CD4-positive, alpha-beta T cell treated with Interleukin-2 at 100 ng/mL for 4 hours (primary cell): ENCODE measurements at places on chromosomes 2 and 18.

DNA sequence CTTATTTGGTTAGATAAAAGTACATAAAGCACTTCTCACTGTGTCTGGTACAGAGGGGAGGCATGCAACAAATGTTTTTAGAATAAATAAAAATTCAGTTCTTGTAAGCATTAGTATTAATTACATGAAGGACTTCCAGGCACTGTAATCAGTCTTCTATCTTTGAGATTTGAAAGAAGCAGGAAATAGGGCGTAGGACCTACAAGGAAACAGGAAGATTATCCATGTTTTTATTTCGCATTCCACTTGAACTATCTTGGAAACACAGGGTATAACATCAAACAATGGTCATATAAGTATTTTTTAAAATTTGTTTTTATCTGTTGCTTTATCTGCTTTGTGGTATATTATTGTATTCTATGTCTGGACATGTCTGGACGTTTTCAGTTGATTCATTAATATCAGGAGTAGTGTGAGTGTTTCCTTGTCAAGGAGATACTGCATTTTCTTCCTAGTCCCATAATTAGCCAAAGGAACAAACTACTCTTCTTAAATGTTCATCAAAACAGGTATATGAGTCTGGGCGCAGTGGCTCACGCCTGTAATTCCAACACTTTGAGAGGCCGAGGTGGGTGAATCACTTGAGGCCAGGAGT is 32.5 kb downstream of the BMPR2 start:
- DNase-seq, result no peak

- DNase-seq, result no peak
Observed at GRCh38 chr2:223264541-223265193, 212.7 kb downstream of the KCNE4 start.

DNA sequence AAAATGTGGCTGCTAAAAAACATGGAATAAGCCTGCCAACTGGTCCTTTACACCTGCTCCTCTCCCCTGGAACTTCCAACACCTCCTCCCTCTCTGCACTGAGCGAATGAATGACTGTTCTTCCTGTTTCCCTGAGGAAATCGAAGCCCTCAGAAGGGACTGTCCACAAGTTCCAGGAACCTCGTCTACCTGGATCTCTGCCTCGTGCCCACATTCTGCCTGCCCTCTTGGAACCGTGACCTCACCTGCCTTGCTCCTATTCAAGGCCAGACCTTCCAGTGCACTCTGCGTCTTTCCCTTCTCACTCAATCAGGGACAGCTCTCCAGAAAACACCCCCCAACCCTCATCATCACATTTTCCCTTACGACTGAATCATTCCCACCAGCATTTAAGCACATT is 4.4 kb upstream of the CAB39 start:
- DNase-seq, result no peak

DNA sequence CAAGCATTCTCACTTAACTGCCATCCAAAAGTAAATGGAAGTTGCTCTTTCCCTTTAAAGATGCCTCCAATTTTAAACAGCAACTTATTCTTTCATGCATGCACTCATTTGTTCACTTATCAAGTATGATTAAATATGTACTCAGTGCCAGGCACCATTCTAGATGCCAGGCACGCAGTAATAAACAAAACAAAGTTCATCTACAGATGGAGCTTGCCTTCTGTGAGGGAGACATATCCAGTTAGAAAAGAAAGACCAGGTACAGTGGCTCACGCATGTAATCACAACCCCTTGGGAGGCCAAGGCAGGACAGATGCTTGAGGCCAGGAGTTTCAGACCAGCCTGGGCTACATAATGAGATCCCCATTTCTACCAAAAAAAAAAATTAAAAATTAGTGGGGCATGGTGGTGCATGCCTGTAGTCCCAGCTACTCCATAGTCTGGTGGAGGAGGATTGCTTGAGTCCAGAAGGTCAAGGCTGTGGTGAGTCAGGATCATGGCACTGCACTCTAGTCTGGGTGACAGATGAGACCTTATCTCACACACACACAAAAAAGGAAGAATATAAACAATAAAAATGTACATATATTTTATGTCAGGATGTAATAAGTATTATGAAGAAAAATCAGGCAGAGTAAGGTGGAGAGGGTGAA is 19.2 kb upstream of the CCDC141 start:
- DNase-seq, result no peak

DNA sequence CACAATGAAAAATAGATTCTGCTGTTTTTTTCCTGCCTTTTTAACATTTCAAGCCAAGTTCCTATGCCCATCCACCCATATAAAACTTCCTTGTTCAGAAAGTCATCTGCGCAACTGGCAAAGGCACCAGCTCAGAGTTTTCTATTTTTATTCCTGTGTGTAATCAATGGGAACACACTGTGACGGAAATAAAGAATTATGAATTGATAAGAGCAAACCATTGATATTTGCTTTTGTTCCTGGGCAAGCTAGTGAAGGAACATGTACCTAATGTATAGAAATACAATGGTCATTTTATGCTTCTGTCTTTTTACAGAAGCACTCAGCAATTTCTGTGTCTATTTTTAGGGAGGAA is 30.8 kb upstream of the AAK1 start:
- no peak for DNase-seq

DNA sequence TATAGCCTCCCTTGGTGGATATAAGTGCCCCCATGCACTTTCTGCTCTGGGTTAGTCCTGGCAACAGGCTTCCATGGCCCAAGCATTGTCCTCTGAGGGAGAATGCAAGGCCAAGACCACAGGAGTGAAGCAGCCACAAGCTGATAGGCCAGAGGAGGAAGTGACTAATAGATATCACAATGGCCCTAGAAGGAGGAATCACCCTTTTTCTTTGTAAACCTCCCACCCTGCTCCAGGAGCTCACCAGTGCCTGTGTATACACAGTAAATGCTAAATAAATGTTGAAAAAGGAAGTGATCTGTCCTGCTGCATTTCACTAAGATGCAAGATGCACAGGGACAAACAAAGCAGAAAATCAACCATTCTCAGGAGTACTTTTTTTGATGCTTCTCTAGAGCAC is 49.7 kb upstream of the ABCA12 start:
- DNase-seq, result no peak

DNA sequence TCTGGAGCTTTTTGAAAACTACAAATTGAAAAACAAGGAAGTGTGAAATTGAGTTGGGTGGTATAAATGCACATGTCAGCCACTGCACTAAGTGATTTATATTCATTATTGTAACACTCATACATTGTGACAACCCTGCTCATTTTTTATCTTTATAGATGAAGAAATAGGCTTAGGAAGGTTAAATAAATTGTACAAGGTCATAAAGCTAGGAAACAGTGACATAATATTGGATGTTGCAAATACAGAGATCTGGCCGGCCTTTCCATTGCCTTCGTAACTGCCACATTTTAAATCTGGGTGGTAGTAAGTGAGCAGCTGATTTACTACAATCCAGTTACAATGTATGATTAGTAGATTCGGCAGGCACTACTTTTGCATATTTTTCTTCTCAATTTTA is 76.6 kb upstream of the LPIN2 start:
- DNase-seq, result no peak

- DNase-seq, result no peak
Observed at GRCh38 chr2:235643680-235644511, 150.1 kb downstream of the AGAP1 start.

DNA sequence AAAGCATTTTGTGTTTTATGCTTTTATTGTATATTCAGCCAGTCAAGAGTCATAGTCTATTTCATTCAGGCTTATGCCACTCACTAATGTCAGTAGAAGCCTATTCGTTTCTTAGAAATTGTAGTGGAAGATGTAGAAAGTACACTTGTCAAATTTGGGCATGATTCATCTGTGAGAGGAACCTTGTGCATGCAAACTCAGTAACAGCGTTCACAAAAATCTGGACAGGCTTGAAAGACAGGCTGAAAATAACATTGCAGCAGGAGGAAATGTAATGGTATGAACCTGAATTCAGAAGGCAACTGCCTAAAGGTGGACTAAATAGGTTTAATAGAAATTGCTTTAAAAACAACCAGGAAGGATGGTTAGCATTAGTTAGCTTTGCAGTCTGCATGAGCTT is 213.5 kb downstream of the CMPK2 start:
- DNase-seq, result no peak

DNA sequence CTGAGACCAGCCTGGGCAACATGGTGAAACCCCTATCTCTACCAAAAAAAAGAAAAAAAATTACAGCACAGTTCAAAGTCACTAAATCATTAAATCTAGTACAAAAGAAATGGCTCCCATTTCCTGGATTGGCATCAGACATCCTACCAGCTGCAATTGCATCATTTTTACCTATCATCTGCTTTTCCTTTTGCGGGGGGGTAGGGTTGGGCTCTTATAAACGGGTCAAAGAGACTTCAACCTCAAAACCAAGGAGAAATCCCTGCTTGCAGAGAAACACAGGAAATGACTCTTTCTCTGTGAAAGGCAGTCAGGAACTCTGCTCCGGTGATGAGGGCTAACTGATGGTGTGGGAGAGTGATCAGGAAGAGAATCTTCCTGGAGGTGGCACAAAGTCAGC is 45.3 kb upstream of the RFX8 start:
- no peak for DNase-seq

GRCh38 chr2:127108090-127108523 is 1.2 kb upstream of the BIN1 start:
- DNase-seq, result no peak

DNA sequence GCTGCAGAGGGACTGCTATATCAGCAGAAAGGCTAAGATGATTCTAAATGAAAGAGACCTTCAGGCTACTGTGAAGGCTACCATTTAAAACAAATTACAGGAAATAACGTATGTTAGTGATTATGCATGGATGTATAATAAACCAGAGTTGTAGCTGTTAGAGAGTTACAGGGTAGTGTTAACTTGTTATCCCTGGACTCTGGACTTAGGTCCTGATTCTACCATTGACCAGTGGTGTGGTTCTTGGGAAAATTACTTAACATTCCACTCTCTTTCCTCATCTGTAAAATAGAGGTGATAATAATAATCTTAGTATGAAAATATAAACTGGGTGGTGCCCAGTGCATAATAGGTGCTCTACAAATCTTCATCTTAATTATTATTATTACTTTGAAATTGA is 22.2 kb downstream of the LAMA3 start:
- DNase-seq, result no peak

GRCh38 chr2:118249531-118249930 is 161.3 kb downstream of the INSIG2 start:
- DNase-seq, result no peak

DNA sequence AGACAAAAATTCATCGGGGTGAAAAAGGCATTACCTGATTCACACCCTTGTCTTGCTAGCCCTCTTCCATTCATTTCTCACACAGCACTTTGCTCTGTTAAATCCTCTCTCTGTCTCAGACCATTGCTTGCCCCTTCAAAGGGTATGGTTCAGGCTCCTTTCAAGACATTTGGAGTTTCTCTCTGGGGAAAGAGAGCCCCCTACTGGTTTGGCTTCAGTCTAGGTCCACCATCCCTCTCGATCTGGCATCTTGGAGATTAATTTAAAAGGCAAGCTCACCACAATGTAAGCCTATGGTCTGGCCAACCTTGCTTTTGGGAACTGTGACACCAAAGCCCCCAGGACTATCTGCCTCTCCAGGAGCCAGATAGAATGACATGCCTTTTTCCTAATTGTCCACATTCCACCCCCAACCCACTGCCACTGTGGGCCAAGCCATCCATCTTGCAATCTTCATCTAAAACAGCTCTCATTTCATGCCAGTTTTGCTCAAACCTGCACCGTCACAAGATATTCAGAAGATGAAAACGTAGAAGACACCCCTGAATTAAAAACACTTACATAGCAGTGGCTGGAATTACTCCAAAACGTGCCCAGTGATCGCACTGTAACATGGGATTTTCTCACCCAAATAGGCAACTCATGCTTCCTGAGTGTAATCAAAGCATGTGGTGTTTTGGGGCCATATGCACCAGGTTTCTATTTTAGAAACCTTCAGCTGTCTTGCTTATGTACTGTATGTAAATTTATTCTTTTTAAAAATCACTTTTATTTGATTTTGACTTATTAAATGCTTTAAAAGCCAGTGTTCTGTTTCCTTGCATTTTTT is 93.9 kb downstream of the FARSB start:
- peak; percentile 50 for DNase-seq

DNA sequence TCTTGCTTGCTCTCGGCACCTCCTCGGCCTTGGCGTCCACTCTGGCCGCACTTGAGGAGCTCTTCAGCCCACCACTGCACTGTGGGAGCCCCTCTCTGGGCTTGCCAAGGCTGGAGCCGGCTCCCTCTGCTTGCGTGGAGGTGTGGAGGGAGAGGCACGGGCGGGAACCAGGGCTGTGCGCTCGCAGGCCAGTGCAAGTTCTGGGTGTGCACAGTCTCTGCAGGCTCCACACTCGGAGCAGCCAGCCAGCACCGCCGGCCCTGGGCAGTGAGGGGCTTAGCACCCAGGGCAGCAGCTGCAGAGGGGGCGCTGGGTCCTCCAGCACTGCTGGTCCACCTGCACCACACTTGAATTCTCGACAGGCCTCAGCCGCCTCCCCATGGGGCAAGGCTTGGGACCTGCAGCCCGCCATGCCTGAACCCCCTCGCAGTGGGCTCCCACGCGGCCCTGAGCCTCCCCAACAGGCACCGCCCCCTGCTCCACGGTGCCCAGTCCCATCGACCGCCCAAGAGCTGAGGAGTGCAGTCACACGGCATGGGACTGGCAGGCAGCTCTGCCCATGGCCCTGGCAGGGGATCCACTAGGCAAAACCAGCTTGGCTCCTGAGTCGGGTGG is 411.2 kb upstream of the CHAC2 start:
- DNase-seq, result no peak

GRCh38 chr2:204732019-204732418 is 186.7 kb downstream of the PARD3B start:
- no peak for DNase-seq

- DNase-seq, result no peak
Observed at GRCh38 chr2:10171006-10171800, 48.7 kb downstream of the RRM2 start.

DNA sequence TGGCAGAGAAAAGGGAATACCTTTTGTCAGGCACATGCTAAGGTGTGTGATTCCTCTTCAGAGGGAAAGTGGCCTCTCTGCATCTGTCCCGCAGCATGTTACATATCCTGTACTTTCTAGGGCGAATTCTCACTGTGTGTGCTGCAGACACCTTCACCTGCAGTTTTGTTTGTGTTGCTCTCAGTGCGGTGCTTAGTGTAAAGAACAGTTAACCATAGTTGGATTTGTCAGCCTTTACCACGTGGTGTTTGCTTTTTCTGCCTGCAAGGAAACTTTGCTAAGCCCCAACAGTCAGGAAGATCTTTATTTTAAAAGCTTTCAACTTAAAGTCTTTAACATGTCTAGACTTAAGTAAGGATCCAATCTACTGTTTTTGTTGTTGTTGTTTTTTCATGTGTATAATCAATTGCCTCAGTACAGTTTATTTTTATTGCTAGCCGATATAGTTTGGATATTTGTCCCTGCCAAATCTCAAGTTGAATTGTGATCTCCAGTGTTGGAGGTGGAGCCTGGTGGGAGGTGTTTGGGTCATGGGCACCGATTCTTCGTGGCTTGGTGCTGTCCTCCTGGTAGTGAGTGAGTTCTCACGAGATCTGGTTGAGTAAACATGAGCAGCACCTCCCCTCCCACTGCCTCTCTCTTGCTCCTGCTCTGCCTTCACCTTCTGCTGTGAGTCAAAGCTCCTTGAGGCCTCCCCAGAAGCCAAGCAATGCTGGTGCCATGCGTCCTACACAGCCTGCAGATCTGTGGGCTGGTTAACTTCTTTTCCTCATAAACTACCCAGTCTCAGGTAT is 90.6 kb downstream of the SNTG2 start:
- no peak for DNase-seq

- no peak for DNase-seq
Observed at GRCh38 chr2:240704651-240705050, 13.0 kb downstream of the AQP12A start.

GRCh38 chr18:7291046-7291445 is 60.2 kb downstream of the LRRC30 start:
- DNase-seq, result no peak
